ENCODE measurements at places on chromosomes 2 and 18.
A peak's percentile ranks its signal among the peaks of the same experiment; 100 is the strongest.

- no peak for DNase-seq
Measured at GRCh38 chr2:200781616-200782015, 30.1 kb upstream of the BZW1 start.

- DNase-seq: no peak
Measured at GRCh38 chr2:172535119-172535518, 20.8 kb upstream of the PDK1 start.

DNA sequence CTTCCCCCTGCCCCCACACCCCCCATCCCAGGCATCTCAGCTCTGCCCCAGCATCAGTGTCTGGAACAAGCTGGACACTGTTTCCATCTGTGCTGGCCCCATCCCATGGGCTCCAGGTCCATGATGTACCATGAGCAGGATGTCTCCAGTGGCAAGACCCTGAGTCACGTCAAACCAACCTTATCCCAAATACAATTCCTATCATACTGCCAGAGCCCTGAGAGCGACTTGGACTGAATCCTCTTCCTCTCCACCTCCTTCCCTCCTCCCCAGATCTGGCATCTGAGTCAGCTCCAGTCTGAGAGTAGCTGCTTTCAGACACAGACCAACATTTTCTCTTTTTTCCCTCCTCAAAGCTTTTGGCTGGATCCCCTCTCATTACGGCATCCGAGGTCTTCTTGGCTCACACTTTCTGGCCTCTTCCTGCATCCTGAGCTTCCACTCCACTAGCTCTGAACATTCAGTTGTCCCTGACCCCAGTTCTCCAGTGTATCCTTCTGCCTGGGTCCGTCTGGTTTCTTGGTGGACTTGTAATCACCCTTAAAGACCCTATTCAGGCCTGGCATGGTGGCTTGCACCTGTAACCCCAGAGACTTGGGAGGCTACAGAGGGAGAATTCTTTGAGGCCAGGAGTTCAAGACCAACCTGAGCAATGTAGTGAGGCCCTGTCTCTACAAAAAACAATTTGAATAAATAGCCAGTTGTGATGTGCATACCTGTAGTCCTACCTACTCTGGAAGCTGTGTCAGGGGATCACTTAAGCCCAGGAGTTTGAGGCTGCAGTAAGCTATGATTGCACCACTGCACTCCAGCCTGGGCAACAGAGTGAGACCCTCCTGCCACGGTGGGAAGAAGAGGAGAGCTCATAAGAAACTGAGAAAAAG, 68.3 kb downstream of the ACKR3 start:
- no peak for DNase-seq

DNA sequence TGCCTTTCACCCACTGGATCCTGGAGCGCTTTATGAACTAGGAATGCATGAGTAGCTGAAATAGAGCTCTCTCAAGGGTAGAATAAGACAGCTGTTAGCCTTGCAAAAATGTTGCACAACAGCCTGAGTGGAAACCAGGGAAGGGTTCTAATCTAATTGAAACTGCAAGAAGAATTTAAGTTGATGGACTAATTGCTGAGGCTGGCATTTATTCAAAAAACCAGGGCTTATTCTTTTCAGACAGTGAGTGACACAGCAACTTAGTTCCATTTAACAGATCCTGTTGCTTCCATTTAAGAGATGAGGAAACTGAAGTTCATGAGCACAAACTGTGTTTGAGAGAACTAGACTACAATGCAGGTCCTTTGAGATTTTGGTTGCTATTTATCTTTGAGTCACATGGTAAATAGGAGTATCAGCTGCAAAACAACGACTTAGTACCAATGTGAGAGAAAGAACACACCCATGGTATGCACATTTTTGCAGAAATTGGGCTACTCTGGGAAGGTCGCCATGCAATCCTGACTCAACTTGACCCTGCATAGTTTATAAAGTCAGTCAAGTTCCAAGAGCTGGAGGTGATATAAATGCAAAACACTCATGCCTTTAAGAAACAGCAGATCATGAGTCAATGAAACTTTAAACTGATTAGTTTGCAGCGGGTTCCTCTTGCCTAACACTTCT, 76.4 kb upstream of the PARD3B start:
- no peak for DNase-seq

- DNase-seq: no peak
Measured at GRCh38 chr2:30410217-30410616, 36.8 kb upstream of the LCLAT1 start.

GRCh38 chr2:157254041-157254440, 3.5 kb upstream of the GALNT5 start:
- DNase-seq: no peak

DNA sequence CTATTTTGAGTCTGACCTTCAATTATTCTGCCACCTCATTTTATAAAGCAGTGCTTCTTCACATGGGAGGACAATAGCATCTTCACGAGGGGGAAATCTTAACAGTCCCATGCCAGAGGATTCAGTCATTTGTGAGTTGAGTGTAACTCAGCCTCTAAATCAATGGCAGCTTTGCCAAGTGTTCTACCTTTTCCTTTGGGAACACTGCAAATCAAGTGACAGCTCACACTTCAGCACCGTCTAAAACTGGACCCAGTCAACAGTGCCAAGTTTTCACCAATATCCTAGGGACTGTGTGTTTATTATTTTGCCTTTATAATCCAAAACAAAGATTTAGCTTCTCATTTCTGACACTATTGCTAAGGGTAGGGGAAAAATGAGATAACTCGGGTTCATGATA, 133.6 kb downstream of the FIGN start:
- DNase-seq: no peak

- DNase-seq: no peak
Measured at GRCh38 chr2:68290901-68291300, 28.8 kb downstream of the CNRIP1 start.

GRCh38 chr2:237558961-237559641, 7.3 kb upstream of the PRLH start:
- peak; percentile 50 for DNase-seq

GRCh38 chr2:144502369-144502768, 17.6 kb downstream of the ZEB2 start:
- DNase-seq: no peak

GRCh38 chr2:225317186-225317585, 82.3 kb upstream of the NYAP2 start:
- DNase-seq: no peak

GRCh38 chr18:39667905-39668304, 2102.3 kb upstream of the CELF4 start:
- no peak for DNase-seq

- no peak for DNase-seq
Measured at GRCh38 chr18:28350821-28351220, 173.9 kb upstream of the CDH2 start.

DNA sequence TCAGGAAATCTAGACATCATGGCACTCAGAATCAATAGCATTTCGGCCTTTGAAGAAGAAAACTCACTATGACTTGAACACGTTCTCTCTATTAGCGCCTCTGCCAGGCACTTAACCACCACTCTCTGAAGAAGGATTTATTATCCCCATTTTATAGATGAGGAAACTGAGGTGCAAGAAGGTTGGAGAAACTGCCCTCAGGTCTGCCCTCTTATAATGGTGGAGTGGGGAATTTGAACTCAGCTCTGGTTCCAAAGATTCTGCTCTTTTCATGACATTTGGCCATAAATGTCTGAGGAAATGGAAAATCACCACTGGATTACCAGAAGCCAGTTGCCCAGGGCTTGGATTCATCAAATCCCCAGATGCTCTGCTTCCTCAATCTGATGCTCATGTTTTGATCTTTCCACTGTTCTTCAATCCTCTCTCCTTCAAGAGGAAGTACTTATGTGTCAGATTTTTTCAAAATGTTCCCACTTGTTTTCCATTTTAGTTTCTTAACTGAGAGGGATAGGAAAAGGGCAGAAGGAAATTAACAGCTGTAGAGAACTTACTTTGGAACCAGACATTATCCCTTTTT, 68.1 kb downstream of the ANTXR1 start:
- DNase-seq: no peak

- no peak for DNase-seq
Measured at GRCh38 chr2:144632809-144633208, 112.9 kb upstream of the ZEB2 start.

- DNase-seq: no peak
Measured at GRCh38 chr2:41791523-41791922, 256.3 kb upstream of the PKDCC start.

GRCh38 chr2:26148501-26148900, 24.4 kb upstream of the GAREM2 start:
- DNase-seq: no peak

DNA sequence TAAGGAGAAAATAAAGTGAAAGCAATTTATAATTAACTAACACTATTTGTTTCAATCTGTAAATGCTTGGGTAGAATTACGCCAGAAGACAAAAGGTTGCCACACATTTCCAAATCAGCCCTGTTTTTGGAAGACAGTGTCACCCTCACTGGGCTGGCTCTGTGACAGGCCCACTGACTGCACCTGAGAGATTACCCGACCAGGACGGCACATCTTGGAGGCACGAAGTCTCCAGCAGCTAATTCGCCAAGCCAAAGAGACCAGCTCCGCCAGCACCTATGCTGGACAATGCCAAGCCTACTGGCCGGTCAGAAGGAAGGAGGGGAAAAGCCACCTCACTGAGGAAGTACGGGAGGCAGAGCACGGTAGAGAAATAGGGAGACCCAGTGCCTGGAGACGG, 61.9 kb downstream of the CYB5A start:
- no peak for DNase-seq

DNA sequence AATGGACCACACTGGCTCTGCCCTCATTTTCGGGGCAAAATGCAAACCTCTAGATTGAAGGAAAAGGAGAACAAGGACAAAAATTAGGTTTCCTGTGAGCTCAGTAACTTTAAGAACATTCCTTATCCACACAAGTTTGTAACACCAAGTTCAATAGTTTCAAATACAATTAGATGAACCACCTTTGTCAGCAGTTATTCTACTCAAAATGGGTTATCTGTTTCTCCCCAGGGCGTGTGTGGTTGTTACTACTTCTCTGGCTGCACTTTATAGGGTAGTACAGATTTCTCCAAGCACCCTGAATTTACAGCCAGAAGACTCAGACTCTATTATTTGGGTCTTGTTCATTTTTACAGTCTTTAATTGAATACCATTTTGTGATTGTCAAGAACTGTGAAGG, 45.0 kb upstream of the TANK start:
- no peak for DNase-seq

GRCh38 chr2:45452866-45453265, 158.2 kb downstream of the SRBD1 start:
- DNase-seq: no peak

DNA sequence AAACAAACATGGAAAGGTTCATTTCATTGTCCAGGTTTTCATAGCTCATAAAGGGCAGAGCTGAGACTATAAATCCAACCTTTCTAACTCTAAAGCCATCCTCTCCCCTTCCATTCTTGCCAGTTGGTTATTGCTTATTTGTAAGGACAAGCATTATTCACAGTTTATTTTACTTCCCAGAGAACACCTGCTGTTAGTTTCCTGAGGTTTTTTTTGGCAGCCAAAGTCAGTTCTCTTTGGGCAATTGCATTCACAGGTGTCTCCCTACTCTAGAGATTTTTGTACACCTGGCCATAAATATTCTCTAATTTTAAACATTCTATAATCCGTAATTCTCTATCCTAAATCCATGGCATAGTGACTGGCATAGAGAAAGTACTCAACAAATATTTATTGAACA, 87.3 kb upstream of the SPHKAP start:
- DNase-seq: peak; percentile 60

GRCh38 chr2:6990871-6991270, 73.7 kb downstream of the RNF144A start:
- DNase-seq: no peak

DNA sequence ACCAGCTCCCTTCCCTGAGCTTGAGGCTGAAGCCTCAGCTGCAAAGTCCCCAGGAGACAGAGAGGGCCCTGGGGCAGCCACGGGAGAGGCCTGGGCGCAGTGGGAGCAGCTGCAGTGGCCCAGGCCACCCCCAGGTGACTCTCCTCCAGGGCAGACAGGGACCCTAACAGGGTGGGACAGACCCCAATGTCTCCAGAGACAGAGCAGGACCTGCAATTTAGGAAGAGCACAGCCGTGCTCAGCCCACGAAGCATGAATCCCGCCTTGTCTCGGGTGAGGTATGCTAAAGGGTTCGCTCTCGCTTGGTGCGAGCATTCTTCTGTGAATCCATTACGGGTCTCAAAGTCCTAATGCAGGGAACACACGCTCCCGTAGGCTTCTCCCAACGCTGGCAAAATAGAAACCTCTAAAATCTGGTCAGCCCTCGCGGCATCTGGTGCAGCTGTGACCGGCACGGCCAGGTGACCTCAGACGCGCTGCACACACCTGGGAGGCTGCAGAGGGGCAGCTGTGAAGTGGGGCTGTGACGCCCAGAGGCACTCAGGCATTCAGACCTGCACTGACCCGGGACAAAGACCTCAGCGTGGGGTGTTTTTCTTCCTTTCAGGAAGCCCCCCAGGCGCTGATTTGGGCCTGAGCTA, 12.6 kb downstream of the MBP start:
- DNase-seq: no peak

DNA sequence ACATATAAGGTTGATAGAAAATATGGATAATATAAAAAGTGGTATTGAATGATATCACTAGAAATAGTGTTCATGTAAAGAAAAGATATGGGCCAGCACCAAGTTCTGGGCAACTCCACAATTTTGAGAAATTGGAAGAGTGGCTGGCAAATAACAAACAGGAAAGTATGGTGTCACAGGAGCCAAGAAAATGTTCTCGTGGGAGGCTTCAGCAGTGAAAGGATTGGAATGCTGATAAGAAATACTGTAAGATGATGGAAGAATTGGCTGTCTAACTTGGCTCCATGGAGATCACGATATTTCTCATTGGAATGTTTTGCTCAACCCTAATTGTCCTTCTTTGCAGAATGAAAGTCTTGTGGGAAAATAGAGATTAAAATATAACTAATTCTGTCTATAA, 856.8 kb downstream of the DPP10 start:
- DNase-seq: no peak

DNA sequence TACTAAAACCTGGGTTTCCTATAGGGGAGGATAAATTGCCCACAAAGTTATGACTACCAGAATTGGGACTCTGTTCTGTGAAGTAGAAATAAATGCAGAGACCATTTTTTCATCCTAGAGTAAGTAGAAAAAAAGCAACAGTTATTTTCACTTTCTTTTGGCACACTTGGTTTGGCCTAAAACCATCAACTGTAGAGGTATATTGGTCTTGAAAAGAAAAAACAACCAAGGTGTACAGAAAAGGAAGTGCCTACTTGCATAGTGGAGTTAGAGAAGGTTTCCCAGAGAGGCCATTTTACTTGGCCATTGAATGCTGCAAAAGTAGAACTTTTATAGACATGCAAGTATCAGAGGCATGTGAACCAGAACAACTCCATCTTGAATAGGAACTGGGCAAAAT, 89.4 kb upstream of the TACR1 start:
- DNase-seq: no peak
